ENCODE measurements at places on chromosomes 4 and X.

- DNase-seq: no peak
Observed at GRCh38 chr4:155530857-155531256, 135.8 kb upstream of the GUCY1A1 start.

GRCh38 chrX:30935985-30936384, 46.9 kb upstream of the TAB3 start:
- no peak for DNase-seq

GRCh38 chr4:36133086-36133485, 111.2 kb downstream of the ARAP2 start:
- no peak for DNase-seq

DNA sequence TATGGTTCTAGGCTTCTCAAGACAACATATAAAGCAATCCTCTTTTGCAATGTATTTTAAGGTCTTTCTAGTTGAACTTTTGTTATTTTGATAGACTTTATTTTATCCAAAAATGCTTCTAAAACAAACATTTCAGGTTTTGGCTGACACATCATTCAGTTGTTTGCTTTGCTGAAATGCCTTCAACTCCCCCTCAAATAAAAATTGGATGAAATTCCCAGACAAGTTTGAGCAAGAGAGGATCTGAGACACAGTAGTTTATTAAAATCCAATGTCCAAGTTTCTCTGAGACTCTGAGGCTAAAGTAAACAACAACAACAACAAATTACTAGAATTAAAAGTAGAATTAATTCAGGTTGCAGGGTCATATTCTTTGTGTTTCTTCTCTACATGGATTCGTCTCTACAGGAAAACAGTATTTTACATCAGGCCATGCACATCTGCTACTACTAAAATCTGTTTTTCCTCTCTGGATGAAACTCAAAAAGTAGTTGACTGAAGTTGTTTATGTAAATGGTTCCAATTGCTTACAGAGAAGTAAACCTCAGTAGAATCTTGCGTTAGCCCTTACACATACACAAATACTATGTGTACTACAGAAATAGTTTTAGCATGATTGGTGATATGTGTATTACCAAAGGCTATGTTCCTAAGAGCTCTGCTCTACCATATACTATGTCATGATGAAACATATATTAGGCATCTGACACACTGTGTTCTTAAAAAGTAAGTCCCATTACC, 64.9 kb downstream of the PRSS12 start:
- no peak for DNase-seq

DNA sequence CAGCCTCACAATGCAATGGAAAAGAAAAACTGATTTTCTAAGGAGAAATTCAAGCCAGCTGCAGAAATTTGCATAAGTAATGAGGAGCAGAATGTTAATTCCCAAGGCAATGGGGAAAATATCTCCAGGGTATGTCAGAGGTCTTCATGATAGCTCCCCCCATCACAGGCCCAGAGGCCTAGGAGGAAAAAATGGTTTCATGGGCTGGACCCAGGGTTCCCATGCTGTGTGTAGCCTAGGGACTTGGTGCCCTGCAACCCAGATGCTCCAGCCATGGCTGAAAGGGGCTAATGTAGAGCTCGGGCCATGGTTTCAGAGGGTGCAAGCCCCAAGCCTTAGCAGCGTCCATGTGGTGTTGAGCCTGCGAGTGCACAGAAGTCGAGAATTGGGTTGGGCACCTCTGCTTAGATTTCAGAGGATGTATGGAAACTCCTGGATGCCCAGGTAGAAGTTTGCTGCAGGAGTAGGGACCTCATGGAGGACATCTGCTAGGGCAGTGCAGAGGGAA, 53.5 kb upstream of the TEX13C start:
- DNase-seq: no peak

- no peak for DNase-seq
Observed at GRCh38 chr4:168707205-168707604, 210.4 kb downstream of the PALLD start.

DNA sequence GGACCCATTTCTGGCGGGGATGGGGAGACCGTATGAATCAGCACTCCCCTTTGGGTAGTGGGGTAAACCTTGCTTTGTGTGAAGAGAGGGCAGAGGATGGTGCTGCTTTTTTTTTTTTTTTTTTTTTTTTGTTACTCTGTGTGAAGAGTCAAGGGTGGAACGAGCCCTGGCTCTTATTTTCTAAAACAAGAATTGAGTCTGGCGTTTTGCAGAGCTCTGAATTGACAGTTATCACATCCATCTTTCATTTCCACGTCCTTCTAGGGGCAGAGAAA, 1.2 kb downstream of the SLAIN2 start:
- no peak for DNase-seq

GRCh38 chr4:68349279-68349648, 626 bp downstream of the YTHDC1 start:
- no peak for DNase-seq

GRCh38 chr4:8537041-8537461, 43.1 kb upstream of the GPR78 start:
- DNase-seq: no peak

GRCh38 chrX:109928596-109929335, 74.1 kb upstream of the TMEM164 start:
- DNase-seq: no peak

- DNase-seq: no peak
Observed at GRCh38 chr4:6560416-6561172, 14.4 kb upstream of the MAN2B2 start.

- no peak for DNase-seq
Observed at GRCh38 chr4:90766837-90767236, 639.6 kb downstream of the CCSER1 start.

DNA sequence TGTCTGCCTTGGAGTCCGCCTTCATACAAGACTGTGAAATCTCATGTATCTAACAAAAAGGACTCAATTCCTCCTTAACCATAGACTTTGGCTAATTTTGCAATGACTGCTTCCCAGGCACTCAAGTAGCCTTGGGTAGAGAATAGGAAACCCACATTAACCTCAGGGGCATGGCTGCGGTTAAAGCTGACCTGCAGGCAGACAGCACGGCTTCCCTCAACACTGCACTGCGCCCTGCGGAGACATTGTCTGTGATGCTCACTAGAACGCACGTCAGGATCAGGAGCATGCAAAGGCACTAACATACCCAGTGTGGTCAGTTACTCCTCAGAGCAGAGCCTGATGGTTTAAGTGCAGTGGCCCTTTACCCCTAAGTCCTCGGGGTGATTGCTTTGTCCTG, 10.3 kb upstream of the GPR143 start:
- no peak for DNase-seq
